Heart left ventricle (tissue), 16 donors: ENCODE measurements at places on chromosomes 16 and 17. TPM values are rescaled to one million over a fixed set of nuclear protein-coding genes. Genes with fewer than 3 reads are reported as not detected.

Gene CCL11
- total RNA-seq = 0.87 TPM

Gene NOS2
- 2.2 TPM for total RNA-seq

Gene KRT31
- total RNA-seq = not detected

Gene CHCT1
- total RNA-seq = not detected

Gene HSD17B2
- not detected for total RNA-seq

Gene FOXN1
- not detected for total RNA-seq

Gene SLC5A11
- total RNA-seq = not detected

Gene TP53TG3
- total RNA-seq = not detected

Gene FAM20A
- 6.9 TPM for total RNA-seq

- no peak overlapping the region for H3K27ac ChIP-seq
- H3K4me1 ChIP-seq = no peaks in the 10 kb centered on the region
- DNase-seq = no peak
- no peaks in the 10 kb centered on the region for H3K27me3 ChIP-seq
- no peaks in the 10 kb centered on the region for H3K36me3 ChIP-seq
Measured at GRCh38 chr17:33989361-33990148, 265.5 kb upstream of the CCL2 start.

DNA sequence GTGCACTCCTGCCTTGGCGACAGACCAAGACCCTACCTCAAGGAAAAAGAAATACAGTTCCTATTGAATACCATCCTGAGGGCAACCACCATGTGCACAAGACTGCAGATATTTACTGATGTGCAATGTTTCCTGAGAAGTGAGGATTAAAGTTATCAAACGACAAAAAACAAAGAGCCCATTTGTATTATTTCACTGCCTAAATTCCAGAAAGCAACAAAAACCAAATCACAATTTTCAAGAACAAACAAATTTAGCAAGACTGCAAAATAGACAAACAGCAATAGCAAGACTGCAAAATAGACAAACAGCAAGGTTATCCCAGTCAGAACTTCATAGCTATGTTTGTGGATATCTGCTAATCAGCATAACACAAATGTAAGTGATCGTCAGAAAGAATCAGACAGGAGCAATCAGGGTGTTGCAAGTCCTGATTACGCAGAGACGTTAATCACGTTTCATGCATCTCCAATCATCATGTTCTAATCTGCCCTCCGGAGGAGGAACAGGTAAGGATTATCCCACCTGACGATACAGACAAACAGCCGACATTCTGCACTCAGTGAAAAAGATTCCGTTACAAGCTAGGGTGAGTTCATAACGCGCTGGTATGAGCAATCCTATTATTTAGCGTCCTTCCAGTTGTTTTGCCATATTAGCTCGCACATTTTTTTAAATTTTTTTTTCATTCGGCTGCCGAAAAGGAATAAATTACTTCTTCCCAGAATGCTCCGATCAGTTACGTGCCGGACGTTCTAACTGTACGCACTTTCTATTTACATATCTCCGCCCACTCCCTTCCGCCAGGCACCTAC, 2.9 kb downstream of the TMEM107 start:
- peaks cover 40% of the 10 kb centered on the region for H3K4me1 ChIP-seq
- peak overlapping the region; percentile 52 for H3K4me3 ChIP-seq
- DNase-seq = peak; percentile 60
- no peaks in the 10 kb centered on the region for H3K36me3 ChIP-seq

- no peaks in the 10 kb centered on the region for H3K27me3 ChIP-seq
- H3K4me1 ChIP-seq = peaks cover 87% of the 10 kb centered on the region
- no peaks in the 10 kb centered on the region for H3K36me3 ChIP-seq
- peak overlapping the region; percentile 61 for H3K27ac ChIP-seq
Measured at GRCh38 chr17:29155227-29155965, 24.8 kb downstream of the MYO18A start.

- peaks cover 80% of the 10 kb centered on the region for H3K4me1 ChIP-seq
- H3K27ac ChIP-seq = peak overlapping the region; percentile 99
- H3K27me3 ChIP-seq = no peaks in the 10 kb centered on the region
- H3K36me3 ChIP-seq = no peaks in the 10 kb centered on the region
Measured at GRCh38 chr17:78779850-78780249, 2.2 kb downstream of the CYTH1 start.

DNA sequence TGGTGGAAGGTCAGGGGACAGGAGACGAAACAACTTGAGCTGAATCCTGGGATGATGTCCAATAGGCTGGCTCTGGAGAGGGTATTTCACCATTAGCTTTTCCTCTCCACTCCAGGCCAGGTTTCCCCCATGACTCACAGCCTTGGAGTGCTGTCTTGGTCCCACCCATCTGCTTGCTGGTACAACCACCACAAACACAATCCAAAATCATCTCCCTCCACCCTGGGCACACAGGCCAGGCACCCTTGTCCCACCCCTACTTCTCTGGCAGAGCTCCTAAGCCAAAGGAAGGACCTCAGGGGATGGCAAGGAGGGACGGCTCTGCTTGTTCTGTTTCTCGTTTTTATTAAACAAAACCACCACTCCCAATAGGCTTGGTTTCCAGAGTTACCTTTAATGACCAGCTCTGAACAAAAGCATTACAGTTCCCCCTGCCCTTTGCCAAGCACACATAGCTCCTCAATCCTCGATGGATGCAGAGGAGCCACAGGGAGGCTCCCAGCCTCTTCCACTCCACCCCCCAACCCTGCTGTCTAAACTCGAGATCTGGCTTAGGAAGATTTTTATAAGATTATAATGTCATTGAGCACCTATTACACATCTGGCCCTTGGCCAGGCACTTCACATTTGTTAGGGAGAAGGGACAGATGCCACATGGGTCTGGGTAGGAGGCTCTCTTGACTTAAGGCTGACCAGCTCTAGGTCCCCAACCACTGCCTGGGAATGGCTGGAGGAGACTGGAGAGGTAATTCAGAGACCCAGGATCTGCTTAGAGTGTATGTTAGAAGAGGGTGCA, 13.3 kb downstream of the CAVIN1 start:
- H3K4me3 ChIP-seq = no peak overlapping the region
- peak; percentile 83 for DNase-seq
- H3K27ac ChIP-seq = peak overlapping the region; percentile 76
- no peaks in the 10 kb centered on the region for H3K27me3 ChIP-seq
- H3K36me3 ChIP-seq = peaks cover 3% of the 10 kb centered on the region

GRCh38 chr16:72033437-72033836, 20.9 kb upstream of the HP start:
- H3K27me3 ChIP-seq = no peaks in the 10 kb centered on the region
- no peaks in the 10 kb centered on the region for H3K4me1 ChIP-seq
- no peak for DNase-seq

DNA sequence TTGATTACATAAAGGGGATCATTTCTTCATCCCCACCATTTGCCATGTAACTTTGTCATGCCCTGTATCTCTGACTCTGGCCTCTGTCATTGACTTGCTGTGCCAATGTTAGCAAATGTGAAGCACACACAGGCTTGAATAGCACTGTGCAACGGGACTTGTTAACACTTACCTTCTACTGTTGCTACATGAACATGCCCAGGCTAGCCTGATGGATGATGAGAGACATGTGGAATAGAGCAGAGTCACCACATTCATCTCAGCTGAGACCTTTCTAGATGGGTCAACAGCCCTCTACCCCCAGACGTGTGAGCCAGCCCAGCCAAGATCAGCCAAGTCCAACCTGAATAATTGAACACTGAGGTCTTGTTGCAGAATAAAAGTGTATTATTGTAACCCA, 162.1 kb upstream of the SALL1 start:
- no peaks in the 10 kb centered on the region for H3K36me3 ChIP-seq
- no peaks in the 10 kb centered on the region for H3K27me3 ChIP-seq
- H3K27ac ChIP-seq = no peak overlapping the region
- no peaks in the 10 kb centered on the region for H3K4me1 ChIP-seq
- no peak overlapping the region for H3K4me3 ChIP-seq

- no peaks in the 10 kb centered on the region for H3K36me3 ChIP-seq
- peak overlapping the region; percentile 96 for H3K27ac ChIP-seq
- peak overlapping the region; percentile 81 for H3K4me3 ChIP-seq
- DNase-seq = no peak
- H3K27me3 ChIP-seq = no peaks in the 10 kb centered on the region
- H3K4me1 ChIP-seq = peaks cover 15% of the 10 kb centered on the region
Measured at GRCh38 chr17:8186446-8186786, 3.6 kb downstream of the BORCS6 start.

DNA sequence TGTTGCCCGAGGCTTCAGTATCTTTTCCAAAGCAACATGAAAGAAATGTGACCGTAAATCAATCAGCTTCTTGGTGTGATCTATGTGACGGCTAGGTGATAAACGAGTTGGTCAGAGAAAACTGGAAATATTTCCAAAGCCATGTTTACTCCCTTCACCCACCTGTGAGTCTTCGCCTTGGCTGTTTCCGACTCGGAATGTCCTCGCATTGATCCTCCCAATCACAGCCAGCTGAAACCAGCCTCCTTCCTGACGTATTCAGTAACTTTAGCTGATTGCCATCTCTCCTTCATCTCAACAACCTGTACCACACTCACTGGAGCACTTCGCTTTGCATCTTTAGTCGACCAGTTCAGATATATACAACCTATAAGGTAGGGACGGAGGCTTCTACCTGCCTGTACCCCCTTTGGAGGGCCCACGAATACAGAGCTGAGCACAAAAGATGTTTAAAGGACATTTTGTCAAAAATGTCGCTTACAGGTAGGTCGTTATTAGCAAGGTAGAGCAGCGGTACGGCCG, 705 bp downstream of the KRABD2 start:
- H3K27ac ChIP-seq = peak overlapping the region; percentile 91
- H3K4me1 ChIP-seq = peaks cover 22% of the 10 kb centered on the region
- peak overlapping the region; percentile 88 for H3K4me3 ChIP-seq
- H3K36me3 ChIP-seq = peaks cover 48% of the 10 kb centered on the region

- no peak for DNase-seq
- H3K27me3 ChIP-seq = peaks cover 38% of the 10 kb centered on the region
- no peak overlapping the region for H3K4me3 ChIP-seq
- H3K27ac ChIP-seq = no peak overlapping the region
- peaks cover 57% of the 10 kb centered on the region for H3K4me1 ChIP-seq
Measured at GRCh38 chr17:79841369-79842135, 2.3 kb upstream of the CBX4 start.

DNA sequence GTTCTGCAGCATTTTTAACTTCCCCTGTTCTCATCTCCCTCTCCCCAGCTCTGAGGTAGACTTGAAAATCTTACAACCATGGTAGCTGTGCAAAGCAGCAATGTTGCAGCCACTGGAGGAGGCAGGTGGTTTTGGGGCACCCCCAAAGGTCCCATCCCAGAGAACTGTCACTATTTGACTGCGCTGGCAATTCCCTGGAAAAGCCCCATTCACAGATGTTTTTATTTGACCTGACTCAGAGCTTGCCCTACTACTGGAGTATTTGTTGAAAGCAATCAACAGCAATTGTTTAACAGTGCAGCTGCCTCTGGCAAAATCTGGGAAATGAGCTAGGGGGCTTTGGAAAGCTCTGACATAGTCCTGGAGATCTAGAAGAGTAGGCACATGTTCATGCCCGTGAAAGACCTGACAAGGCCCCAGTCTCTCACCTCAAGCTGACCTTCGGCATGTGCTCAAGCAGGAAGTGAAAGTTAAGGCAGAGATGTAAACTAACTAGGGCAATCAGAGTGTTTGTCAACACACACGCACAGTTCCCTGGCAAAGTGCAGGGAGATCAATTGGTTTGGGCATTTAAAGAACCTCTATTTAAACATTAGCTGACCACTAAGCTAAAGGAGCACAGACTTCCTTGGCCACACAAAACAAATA, 19.7 kb upstream of the PIK3R5 start:
- no peak overlapping the region for H3K27ac ChIP-seq
- no peak overlapping the region for H3K4me3 ChIP-seq
- no peaks in the 10 kb centered on the region for H3K4me1 ChIP-seq
- DNase-seq = no peak
- no peaks in the 10 kb centered on the region for H3K27me3 ChIP-seq

DNA sequence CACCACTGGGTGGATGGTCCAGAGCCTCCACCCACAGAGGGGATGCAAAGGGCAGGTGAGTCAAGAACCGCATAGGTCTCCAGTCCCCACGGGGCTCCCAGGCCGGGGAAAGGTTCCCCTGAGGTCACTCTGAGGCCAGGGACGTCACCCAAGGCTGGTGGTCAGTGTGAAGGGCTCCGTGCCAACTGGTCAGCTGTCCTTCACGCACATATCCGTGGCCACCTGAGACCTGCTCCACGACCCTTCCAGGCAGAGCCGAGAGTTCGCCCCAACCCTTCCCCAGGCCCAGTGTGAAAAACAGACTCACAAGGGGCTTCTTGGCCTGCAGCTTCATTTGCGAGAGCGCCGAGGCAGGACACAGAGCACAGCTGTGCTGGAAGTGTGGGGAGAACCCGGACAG, 2.8 kb downstream of the TSR3 start:
- no peak overlapping the region for H3K27ac ChIP-seq
- no peaks in the 10 kb centered on the region for H3K27me3 ChIP-seq
- no peak overlapping the region for H3K4me3 ChIP-seq
- peaks cover 27% of the 10 kb centered on the region for H3K36me3 ChIP-seq
- no peak for DNase-seq
